ENCODE measurements at places on chromosomes 1 and 21. TPM values are rescaled to one million over a fixed set of nuclear protein-coding genes. Genes with fewer than 3 reads are reported as not detected.
A peak's percentile ranks its signal among the peaks of the same experiment; 100 is the strongest.

DNA sequence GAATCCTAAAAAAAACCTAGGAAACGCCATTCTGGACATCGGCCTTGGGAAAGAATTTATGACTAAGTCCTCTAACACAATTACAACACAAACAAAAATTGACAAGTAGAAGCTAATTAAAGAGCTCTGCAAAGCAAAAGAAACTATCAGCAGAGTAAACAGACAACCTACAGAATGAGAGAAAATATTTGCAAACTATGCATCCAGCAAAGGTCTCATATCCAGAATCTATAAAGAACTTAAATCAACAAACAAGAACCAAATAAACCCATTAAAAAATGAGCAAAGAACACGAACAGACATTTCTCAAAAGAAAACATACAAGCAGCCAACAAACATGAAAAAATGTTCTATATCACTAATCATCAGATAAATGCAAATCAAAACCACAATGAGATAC, 58.6 kb downstream of the PTGFR start:
- H3K27ac ChIP-seq = no peak overlapping the region
- DNase-seq = no peak
- H3K27me3 ChIP-seq = no peaks in the 10 kb centered on the region
- no peaks in the 10 kb centered on the region for H3K36me3 ChIP-seq
- H3K4me1 ChIP-seq = no peaks in the 10 kb centered on the region

DNA sequence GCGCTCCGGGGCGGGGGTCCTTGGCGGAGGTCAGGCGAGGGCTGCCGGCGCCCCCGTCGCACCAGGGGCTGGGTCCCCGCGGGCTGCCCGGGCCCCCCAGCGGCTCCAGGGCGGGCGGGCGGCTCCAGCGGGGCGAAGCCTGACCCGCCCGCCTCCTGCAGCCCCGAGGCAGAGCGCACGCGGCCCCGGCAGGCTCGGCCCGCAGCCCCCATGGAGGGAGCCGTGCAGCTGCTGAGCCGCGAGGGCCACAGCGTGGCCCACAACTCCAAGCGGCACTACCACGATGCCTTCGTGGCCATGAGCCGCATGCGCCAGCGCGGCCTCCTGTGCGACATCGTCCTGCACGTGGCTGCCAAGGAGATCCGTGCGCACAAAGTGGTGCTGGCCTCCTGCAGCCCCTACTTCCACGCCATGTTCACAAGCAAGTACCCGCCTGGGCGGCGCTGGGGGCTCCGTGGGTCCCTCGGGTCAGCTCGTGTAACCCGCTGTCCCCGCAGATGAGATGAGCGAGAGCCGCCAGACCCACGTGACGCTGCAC, 817 bp downstream of the KLHL17 start:
- no peaks in the 10 kb centered on the region for H3K27me3 ChIP-seq
- DNase-seq = no peak
- H3K4me3 ChIP-seq = peak overlapping the region; percentile 93
- peaks cover 15% of the 10 kb centered on the region for H3K4me1 ChIP-seq

DNA sequence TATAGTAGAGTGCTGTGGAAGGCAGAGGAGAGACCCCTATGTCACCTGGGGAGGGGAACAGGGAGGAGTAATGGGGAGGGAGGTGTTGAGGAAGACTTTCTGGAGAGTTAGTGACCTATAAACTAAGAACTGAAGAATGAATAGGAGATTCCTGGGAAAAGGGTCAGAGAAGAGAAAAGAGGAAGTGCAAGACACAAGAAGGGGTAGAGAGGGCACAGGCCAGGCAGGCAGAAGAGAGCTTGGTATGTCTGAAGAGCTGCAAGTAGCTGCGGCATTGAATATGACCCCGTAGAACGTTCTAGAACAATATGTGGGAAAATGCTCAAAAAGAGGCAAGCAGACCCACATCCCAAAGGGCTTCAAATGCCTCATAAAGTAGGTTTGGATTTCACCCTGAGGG, 361.2 kb downstream of the PRDM2 start:
- no peaks in the 10 kb centered on the region for H3K27me3 ChIP-seq
- H3K4me1 ChIP-seq = no peaks in the 10 kb centered on the region
- no peak overlapping the region for H3K27ac ChIP-seq
- DNase-seq = no peak
- H3K36me3 ChIP-seq = no peaks in the 10 kb centered on the region

Gene SPATA21
- total RNA-seq = not detected

GRCh38 chr1:85407746-85408377, 57.1 kb downstream of the DDAH1 start:
- no peak for DNase-seq
- no peaks in the 10 kb centered on the region for H3K36me3 ChIP-seq
- H3K27ac ChIP-seq = no peak overlapping the region
- no peak overlapping the region for H3K4me3 ChIP-seq
- no peaks in the 10 kb centered on the region for H3K27me3 ChIP-seq
- peaks cover 23% of the 10 kb centered on the region for H3K4me1 ChIP-seq

DNA sequence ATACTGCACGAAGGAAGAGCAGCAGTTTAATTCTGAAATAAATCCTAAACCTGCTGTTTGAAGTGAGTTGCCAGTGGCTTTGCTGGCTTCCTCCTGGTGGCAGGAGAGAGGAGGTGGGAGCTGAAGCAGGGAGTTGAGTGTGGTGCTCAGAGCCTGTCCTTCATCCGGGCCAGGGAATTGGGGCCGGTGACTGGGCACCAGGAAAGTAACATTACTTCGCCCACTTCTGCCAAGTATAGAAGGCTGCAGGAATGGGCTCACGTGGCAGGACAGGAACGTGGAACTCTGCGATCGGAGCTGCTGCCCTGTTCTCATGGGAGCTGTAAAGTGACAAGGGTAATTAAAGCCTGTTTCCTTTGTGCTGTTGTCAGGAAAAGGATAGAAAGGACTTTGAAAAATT, 8.7 kb downstream of the TOR3A start:
- no peaks in the 10 kb centered on the region for H3K36me3 ChIP-seq
- H3K4me3 ChIP-seq = no peak overlapping the region
- peak overlapping the region; percentile 82 for H3K27ac ChIP-seq
- H3K4me1 ChIP-seq = peaks cover 25% of the 10 kb centered on the region
- DNase-seq = peak; percentile 60

- H3K4me3 ChIP-seq = no peak overlapping the region
- H3K36me3 ChIP-seq = no peaks in the 10 kb centered on the region
- DNase-seq = no peak
Observed at GRCh38 chr1:169670836-169671235, 40.6 kb downstream of the SELL start.

DNA sequence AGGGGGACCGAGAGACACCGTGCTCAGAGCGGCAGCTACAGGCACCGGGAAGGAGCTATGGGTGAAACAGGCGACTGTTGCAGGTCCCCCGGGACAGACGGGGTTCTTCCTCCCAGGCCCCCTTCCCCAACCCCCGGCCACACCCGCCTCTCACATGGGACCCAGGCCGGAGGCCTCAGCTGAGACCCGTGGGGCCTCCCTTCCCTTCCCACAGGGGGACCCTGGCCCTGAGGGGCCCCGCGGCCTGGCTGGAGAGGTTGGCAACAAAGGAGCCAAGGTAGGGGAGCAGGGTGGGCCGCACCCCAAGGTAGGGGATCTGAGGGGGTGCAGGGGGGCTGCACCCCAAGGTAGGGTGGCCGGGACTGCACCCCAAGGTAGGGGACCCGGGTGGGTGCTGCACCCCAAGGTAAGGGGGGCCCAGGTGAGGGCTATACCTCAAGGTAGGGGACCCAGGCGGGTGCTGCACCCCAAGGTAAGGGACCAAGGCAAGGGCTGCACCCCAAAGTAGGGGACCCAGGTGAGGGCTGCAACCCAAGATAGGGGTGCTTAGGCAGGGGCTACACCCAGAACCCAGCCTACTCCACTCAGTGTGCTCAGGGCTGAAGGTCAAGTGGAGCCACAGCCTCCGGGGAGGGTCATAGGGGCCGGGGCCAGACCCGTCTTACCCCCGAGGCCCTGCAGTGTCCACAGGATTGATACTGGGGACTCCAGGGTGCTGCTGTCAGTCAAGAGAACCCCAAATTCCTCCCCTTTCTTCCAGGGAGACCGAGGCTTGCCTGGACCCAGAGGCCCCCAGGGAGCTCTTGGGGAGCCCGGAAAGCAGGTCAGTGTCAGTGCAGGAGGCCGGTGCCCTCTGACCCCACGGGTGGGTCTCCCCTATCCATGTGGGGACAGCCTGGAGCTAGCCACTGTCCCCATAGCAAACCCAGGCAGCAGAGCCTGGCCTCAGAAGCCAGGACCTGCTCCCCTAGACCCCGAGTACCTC, 22.7 kb downstream of the COL6A2 start:
- H3K27ac ChIP-seq = no peak overlapping the region
- H3K36me3 ChIP-seq = no peaks in the 10 kb centered on the region
- peak; percentile 11 for DNase-seq
- no peaks in the 10 kb centered on the region for H3K4me1 ChIP-seq

GRCh38 chr1:37807220-37807554, 403 bp upstream of the C1orf122 start:
- peak overlapping the region; percentile 94 for H3K27ac ChIP-seq
- H3K27me3 ChIP-seq = no peaks in the 10 kb centered on the region
- no peak for DNase-seq
- peak overlapping the region; percentile 86 for H3K4me3 ChIP-seq
- H3K36me3 ChIP-seq = no peaks in the 10 kb centered on the region

GRCh38 chr1:51667561-51667960, 50.7 kb downstream of the OSBPL9 start:
- H3K36me3 ChIP-seq = no peaks in the 10 kb centered on the region
- no peak for DNase-seq
- H3K27ac ChIP-seq = peak overlapping the region; percentile 77

Gene CLCA1
- not detected for total RNA-seq

GRCh38 chr1:165737196-165737595, 31.5 kb downstream of the TMCO1 start:
- H3K4me3 ChIP-seq = no peak overlapping the region
- no peaks in the 10 kb centered on the region for H3K27me3 ChIP-seq
- peaks cover 20% of the 10 kb centered on the region for H3K4me1 ChIP-seq
- H3K27ac ChIP-seq = peak overlapping the region; percentile 55
- H3K36me3 ChIP-seq = peaks cover 21% of the 10 kb centered on the region

GRCh38 chr1:153245466-153245865, 14.0 kb upstream of the LORICRIN start:
- no peak for DNase-seq
- no peaks in the 10 kb centered on the region for H3K4me1 ChIP-seq
- no peaks in the 10 kb centered on the region for H3K27me3 ChIP-seq
- no peak overlapping the region for H3K27ac ChIP-seq
- H3K4me3 ChIP-seq = no peak overlapping the region
- no peaks in the 10 kb centered on the region for H3K36me3 ChIP-seq

GRCh38 chr1:2974701-2975301, 46.5 kb upstream of the ACTRT2 start:
- H3K4me3 ChIP-seq = no peak overlapping the region
- no peaks in the 10 kb centered on the region for H3K4me1 ChIP-seq
- no peaks in the 10 kb centered on the region for H3K27me3 ChIP-seq
- H3K36me3 ChIP-seq = no peaks in the 10 kb centered on the region

- H3K4me1 ChIP-seq = peaks cover 28% of the 10 kb centered on the region
- H3K27ac ChIP-seq = no peak overlapping the region
- H3K27me3 ChIP-seq = no peaks in the 10 kb centered on the region
- DNase-seq = no peak
- no peak overlapping the region for H3K4me3 ChIP-seq
Observed at GRCh38 chr1:201312298-201312697, 29.0 kb downstream of the PKP1 start.

DNA sequence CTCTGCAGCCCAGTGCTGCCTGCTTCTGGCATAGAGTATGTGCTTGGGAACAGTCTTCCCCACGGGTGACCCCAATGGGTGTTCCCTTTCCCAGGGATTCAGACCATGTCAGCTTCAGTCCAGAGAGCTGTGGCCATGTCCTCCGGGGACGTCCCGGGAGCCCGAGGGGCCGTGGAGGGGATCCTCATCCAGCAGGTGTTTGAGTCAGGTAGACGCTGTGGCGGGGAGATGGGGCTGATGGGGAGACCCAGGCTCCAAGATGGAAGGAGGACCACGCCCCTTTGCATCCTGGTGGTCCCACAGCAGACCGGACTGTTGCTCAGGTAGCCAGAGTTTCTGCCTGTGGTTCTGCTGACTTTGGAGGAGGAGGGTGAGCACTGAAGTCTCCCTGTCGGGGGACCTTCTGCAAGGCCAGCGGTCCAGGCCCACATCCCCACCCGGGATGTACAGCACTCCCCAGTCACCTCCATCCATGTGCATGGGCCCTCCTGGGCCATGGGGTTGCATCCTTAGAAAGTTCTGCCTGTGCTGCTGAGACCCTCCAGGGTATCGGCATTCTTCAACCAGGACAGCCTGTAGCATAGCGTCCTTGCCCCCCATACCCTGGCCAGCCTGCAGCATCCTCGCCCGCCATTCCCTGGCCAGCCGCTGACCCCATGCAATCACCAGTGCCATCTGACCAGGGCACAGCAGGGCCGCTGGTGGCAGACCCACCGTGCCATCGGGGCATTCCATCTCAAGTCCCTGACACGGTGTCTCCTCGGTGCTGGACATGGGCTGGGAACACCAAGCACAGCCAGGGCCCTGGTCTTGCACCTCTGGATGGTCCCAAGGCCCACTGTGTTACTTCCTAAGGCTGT, 2.8 kb downstream of the AIRE start:
- H3K4me3 ChIP-seq = no peak overlapping the region
- H3K27me3 ChIP-seq = peaks cover 8% of the 10 kb centered on the region
- H3K36me3 ChIP-seq = no peaks in the 10 kb centered on the region

Gene LRRC53
- total RNA-seq = not detected

DNA sequence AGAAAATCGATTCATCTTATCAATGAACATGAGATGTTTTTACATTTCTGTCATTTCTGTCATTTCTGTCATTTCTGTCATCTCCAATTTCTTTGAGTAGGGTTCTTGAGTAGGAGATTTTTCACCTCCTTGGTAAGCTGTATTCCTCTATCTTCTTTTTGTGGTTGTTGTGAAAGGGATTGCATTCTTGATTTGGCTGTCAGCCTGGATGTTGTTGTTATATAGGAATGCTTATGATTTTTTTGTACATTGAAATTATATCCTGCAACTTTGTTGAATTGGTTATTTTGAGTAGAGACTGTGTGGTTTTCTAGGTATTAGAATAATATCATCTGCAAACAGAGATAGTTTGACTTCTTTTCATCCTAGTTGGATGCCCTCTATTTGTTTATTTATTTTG, 1233.7 kb downstream of the PLA2G4A start:
- DNase-seq = no peak
- no peaks in the 10 kb centered on the region for H3K36me3 ChIP-seq
- H3K27ac ChIP-seq = no peak overlapping the region
- H3K4me3 ChIP-seq = no peak overlapping the region
- no peaks in the 10 kb centered on the region for H3K27me3 ChIP-seq

Gene GIPC2
- total RNA-seq = 1.4 TPM

GRCh38 chr1:202023001-202023433, 12.6 kb downstream of the ELF3 start:
- DNase-seq = no peak
- no peaks in the 10 kb centered on the region for H3K36me3 ChIP-seq
- no peak overlapping the region for H3K27ac ChIP-seq
- no peaks in the 10 kb centered on the region for H3K4me1 ChIP-seq

GRCh38 chr1:90127288-90127953, 132.5 kb downstream of the ZNF326 start:
- no peaks in the 10 kb centered on the region for H3K27me3 ChIP-seq
- H3K27ac ChIP-seq = no peak overlapping the region
- no peak overlapping the region for H3K4me3 ChIP-seq
- no peak for DNase-seq

GRCh38 chr1:187038784-187039183, 210.0 kb downstream of the PLA2G4A start:
- no peaks in the 10 kb centered on the region for H3K27me3 ChIP-seq
- H3K36me3 ChIP-seq = no peaks in the 10 kb centered on the region
- no peak for DNase-seq
- H3K27ac ChIP-seq = no peak overlapping the region
- no peaks in the 10 kb centered on the region for H3K4me1 ChIP-seq
- H3K4me3 ChIP-seq = no peak overlapping the region

Gene DARS2
- total RNA-seq = 7.8 TPM

All from gastrocnemius medialis (tissue), 4 donors.